ENCODE measurements at places on chromosomes 7 and 10.

DNA sequence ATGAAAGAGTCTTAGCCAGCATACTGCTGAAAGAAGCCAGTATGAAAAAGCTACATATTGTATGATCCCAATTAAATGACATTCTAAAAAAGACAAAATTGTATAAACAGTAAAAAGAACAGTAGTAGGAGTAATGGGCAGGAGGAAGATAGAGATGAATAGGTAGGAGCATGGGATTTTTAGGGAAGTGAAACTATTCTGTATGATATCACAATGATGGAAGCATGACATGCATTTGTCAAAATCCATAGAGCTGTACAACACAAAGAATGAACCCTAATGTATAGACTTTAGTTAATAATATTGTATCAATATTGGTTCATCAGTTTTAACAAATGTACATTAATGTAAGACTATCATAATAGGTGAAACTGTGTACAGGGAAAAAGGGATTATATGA, 147.9 kb downstream of the IMMP2L start:
- no peak for DNase-seq

DNA sequence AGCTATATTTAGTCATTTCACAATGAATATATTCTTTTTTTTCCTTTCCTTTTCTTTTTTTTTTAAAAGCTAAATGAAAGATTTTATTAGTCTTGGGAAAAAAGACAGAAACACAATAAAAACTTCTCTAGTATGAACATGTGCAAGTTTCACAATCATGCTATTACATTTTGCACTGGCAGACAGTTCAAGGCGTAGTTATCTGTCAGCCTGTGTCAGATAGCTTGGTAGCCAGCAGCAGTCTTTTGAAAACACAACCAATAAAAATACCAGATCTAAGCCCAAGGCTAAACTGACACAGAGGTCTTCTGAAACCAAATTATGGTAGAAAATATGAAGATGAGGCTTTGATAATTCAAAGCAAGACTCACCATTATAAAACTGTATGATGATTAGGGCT, 205.8 kb upstream of the TEX47 start:
- no peak for DNase-seq

DNA sequence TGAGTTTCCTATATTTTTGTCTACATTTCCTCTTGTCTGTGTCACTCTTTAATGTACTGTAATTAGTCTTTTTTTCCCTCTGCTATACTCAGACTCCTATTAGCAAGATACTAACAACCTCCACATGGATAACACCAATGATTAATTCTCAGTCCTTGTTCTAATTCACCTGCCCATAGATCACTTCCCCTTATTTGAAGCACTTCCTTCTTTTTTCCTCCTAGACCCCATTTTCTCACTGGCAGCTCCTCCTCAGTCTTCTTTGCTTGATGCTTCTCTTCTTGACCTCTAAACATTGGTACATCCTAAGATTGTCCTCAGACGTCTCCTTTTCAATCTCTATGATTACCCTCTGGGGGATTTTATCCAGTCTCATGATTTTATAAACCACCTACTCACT, 98.2 kb upstream of the IMMP2L start:
- DNase-seq: no peak

- no peak for DNase-seq
These were observed 199.3 kb upstream of the MDFIC start for GRCh38 chr7:114722562-114722961.

Measured in HTR-8/SVneo (cell line).